ENCODE measurements at places on chromosomes 7 and 10.

GRCh38 chr10:116382290-116382689, 45.4 kb upstream of the PNLIPRP3 start:
- DNase-seq, result no peak

DNA sequence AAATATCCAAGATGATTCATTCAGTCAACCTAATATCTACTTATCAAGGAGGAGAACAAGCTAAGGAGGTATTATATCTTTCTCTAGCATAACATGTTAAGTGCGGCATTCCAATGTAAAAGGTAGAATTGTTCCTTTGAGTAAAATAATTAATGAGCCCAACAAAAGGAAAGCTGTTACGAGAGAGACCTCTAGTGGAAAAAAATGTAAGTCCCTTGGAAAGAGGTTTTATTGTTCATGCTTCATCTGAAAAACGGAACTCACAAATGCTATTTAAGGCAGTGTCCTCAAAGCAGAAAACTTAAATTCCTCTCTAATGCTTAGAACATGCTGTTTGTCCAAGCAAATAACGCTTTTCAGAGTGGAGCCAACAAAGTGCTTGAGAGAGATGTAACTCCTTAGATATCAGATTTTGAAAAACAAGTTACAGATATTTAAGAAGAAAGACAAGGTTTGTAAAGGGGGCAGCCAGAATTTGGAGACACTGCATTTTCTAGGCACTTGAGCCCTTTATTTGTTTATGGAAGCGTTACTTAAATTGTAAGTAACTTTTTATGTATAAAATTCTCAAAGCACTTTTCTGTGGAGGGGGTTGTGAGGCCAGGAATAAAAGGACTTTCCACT, 119.9 kb downstream of the TFEC start:
- peak; percentile 29 for DNase-seq

DNA sequence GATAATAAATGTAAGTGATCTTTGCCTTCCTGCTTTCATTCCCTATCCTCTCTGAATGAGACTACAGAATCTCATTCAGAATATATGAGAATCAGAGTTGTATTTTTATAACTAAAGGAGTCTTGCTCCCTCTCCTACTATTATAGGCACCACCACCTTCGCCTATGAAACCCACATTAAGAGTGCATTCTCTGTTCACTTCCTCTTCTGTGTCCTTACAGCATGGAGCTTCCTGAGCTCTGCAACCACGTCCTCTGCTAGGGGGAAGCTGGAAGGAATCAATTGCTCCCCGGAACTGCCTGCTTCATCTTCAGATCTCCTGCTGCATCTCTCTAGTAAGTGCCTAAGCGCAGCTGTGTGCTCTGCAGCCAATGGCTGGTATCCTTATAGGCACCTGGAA, 820.7 kb downstream of the GRID1 start:
- DNase-seq, result peak; percentile 1

GRCh38 chr7:106201164-106201563, 83.6 kb downstream of the NAMPT start:
- no peak for DNase-seq
